NCI-H460 (cell line): ENCODE measurements at places on chromosomes 3 and 15. TPM values are rescaled to one million over a fixed set of nuclear protein-coding genes. Genes with fewer than 3 reads are reported as not detected.
A peak's percentile ranks its signal among the peaks of the same experiment; 100 is the strongest.

Gene SPINT1
- total RNA-seq, result 1.7 and 2.4 TPM in 2 replicates

GRCh38 chr3:21962456-21962855 lies 211.4 kb upstream of the ZNF385D start:
- no peak for DNase-seq

Gene AKAP13
- total RNA-seq, result 24.5 and 31.4 TPM in 2 replicates

- DNase-seq, result no peak
Observed at GRCh38 chr3:127391436-127392155, 103.8 kb upstream of the PRR20G start.

DNA sequence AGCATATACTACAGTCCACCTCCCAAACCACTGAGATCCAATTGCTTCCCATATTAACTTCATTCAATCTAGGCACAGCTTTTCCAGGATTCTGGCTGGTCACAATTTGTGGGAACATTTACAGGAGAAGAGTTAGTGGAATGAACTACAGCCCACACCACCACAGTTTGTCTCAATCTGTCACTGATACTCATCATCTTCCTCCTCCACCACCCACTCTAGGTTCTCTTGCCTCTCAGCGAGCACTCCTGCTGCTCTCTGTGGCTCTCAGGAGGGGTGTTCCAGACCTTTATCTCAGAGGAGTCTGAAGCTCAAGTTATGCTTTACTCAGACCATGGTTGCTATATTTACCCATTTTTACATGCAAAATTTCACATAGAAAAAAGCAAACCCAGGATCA lies 25.9 kb upstream of the PLA2G4D start:
- DNase-seq, result no peak

Gene MFSD1
- total RNA-seq, result 28.6 and 30.9 TPM in 2 replicates

Gene GP9
- not detected in 2 replicates for total RNA-seq

DNA sequence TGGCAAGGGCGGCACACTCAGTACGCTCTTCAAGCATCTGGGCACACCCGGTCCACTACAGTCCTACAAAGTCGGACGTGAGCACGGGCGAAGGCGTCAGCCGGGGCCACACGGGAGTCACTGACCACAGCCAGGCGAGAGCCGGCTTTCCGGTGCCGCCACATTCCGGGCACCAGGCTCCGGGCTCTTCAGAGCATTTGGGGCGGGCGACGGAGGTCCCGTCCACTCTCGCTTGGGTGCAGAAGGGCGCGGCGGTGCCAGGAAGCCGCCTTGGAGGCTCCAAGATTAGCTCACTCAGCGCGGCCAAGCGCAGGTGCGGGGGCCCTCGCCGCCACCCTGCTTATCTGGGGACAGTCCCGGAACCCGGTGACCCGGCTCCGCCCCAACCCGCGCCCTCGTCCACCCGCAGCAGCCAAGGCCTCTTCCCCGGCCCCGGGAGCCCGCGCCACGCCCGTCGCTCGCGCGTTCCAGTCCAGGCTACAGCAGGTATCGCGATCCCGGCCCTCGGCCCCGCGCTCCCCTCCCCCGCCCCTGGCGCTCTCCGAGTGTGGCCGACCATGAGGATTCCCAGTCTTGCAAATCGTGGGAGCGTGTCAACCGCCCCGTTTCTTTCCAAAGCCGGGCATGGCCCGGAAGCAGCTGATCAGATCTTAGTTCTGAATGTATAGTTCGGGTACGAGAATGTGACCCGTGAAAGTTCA lies at the start of gene ADPRH:
Gene ADPRH, plus strand, starts transcription at position 127 of the 701 bp plus-strand sequence. CDS start 2,678 bp downstream, outside the sequence.
- DNase-seq, result peak; percentile 18

Gene STRIT1
- not detected in 2 replicates for total RNA-seq

DNA sequence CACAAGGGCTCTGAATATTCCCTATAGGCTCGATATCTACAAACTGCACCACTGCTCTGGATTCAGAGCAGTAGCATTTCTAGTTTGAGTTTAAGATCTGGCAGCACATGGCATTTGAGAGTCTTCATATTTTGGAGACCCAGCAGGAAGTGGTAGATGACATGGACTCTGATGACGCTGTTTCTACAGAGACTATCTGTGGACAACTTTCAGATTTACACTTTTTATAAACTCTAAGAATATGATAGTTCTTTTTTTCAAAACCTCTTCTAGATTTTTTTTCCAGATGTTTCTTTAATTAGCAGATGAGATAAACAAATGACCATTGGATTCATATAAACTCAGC lies 35.8 kb downstream of the ARMC8 start:
- no peak for DNase-seq

DNA sequence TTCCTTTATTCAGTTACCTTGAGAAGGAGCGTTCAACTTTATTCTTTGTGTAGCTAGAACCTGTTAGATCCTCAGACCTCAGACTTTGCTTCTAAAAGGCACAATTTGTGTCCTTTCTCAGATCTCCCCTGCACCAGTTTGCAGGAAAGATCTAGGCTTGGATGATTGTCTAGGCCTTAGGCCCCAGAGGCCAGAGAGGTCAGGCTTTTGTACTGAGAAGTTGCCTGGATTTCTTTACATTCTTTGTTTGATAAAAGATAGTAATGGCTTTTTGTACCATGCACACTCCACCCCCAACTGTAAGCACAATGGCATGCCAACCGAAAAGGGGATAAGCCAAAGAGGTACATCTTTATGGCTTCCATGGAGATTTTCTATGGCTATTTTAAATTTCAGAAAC lies 719.6 kb upstream of the NR2F2 start:
- DNase-seq, result no peak

Gene ALDH1A2
- total RNA-seq, result not detected in 2 replicates

Gene STAG1
- total RNA-seq, result 22.4 and 27.3 TPM in 2 replicates

- DNase-seq, result no peak
Observed at GRCh38 chr15:78873793-78874765, 1.4 kb downstream of the MORF4L1 start.

Gene CD200R1
- 0.09 TPM in 1 of 2 replicates, not detected in the other for total RNA-seq

GRCh38 chr3:172519740-172520139 lies 3.5 kb downstream of the TNFSF10 start:
- no peak for DNase-seq

DNA sequence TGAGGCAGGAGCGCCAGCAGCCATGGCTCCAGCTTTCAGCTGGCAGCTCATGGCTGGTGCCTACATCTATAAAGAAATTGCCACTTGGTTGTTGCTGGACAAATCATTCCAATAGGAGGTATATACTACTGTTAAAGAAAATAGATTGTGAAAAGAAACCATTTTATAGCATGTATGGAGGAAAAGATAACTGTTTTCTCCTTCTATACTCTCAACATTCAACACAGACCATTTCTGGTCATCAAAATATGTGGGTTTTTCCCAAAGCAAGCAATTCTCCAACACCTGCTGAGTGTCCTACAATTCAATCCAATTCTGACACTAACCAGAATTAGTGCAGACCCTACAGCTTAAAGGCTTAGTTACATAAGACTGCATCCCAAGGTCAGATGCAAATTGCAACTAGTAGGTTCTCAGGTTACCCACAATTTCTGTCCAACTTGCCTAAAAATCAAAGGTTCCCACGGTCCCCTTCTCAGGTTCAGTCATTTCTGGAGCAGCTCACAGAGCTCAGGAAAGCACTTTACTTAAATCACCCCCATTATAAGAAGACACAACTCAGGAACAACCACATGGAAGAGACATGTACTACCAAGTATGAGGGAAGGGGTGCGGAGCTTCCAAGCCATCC lies 42.4 kb upstream of the STRIT1 start:
- no peak for DNase-seq

DNA sequence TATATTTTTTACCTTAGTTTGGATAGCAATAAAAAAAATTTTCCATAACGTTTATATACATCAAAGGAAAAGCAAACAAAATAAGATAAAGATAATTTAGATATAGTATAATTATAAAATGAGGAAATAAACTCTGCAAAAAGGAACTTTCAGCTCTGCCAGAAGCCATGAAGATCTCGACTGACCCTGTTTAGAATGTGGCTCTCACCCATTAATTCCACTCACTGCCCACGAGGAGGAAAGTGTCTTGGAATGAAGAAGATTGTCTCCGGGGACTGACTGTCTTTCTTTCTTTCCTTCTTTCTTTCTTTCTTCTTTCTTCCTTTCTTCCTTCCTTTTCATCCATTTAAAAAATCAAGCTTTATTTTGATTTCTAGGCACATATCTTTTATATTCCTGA lies 20.1 kb upstream of the PRR20G start:
- no peak for DNase-seq

- no peak for DNase-seq
Observed at GRCh38 chr3:39501968-39502837, 34.7 kb downstream of the MOBP start.

GRCh38 chr15:49962044-49962602 lies 156.9 kb downstream of the ATP8B4 start:
- no peak for DNase-seq

DNA sequence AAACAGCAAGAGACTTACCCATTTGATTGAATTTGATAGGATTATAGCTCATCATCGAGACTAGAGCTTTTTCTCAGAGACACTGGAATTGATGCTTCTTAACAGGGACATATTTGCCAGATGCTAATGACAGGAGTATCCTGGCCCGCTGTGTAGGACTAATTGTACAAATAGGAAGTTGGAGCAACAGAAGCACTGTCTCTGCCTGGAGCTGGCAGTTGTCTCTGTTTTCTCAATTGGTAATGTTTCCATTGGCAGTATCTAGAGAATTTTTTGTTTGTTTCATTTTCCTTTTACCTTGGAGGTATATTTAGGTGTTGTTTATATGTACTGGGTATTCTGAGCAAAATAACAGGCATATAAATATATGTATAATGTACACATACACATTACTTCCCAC lies 8.9 kb upstream of the PCOLCE2 start:
- DNase-seq, result no peak

DNA sequence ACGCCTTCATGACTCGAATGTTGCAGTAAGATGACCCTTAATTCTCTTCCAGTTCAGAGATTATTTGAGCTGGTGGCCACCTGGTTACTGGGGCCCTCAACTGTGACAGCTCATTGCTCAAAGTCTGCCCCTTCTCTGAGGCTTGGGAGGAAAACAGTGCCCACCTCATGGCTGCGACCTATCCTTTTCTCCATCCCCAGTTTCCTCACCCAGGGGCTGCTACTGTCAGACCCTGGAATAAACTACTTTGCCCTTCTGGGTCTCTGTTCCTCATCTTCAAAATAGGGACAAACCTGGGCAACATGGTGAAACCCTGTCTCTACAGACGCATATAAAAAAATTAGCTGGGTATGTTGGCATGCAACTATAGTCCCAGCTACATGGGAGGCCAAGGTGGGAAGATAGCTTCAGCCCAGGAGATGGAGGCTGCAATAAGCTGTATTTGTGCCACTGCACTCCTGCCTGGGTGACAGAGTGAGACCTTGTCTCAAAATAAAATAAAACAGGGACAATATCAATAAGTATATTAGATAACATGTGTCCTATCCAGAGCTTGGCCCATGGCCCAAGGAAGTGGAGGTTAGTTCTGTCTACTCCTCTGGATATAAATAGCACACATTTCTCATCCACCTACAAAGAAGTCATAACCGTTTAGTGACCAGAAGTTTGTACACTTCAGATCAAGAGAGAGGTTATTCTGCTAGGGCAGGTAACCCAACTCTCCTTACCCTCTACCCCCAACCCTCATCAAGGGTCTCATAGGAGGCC lies 2.2 kb upstream of the RASL12 start:
- DNase-seq, result no peak

GRCh38 chr3:49648354-49649019 lies 25.7 kb upstream of the APEH start:
- no peak for DNase-seq

Gene ARPIN
- total RNA-seq, result 4.1 and 5.2 TPM in 2 replicates

Gene GNAT1
- not detected in 2 replicates for total RNA-seq

Gene SLC2A2
- not detected in 2 replicates for total RNA-seq

DNA sequence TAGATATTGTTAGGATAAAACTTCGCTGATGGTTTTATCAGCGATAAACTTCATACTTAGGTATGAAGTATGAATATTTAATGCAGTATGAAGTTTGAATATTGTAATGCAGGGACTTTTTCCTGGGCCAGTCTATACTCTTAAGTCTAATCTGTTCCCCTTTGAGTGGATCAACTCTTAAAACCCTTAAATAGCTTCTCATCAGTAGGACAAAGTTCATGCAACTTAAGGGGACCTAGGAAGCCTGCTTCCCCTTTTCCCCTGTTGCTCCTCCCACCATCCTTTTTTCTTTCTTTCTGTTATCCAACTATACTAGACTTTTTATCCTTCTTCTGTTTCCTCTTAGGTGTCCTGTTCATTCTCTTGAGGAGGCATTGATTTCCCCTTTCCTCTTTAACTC lies 78.7 kb downstream of the MITF start:
- DNase-seq, result no peak

GRCh38 chr15:34799149-34800101 lies 4.1 kb upstream of the ACTC1 start:
- no peak for DNase-seq

GRCh38 chr3:19947549-19948225 lies 790 bp downstream of the RAB5A start:
- DNase-seq, result no peak

- no peak for DNase-seq
Observed at GRCh38 chr3:10703875-10704274, 112.2 kb upstream of the SLC6A11 start.

- DNase-seq, result no peak
Observed at GRCh38 chr3:33063651-33064051, 33.3 kb downstream of the GLB1 start.

GRCh38 chr3:175704366-175705055 lies 845.4 kb downstream of the NAALADL2 start:
- no peak for DNase-seq

Gene HES1
- 14.4 and 17.7 TPM in 2 replicates for total RNA-seq

- no peak for DNase-seq
Observed at GRCh38 chr3:101859882-101860448, 10.7 kb downstream of the NFKBIZ start.

- DNase-seq, result peak; percentile 28
Observed at GRCh38 chr3:141894524-141895176, 18.2 kb downstream of the ATP1B3 start.

Gene ST8SIA2
- total RNA-seq, result 1.9 and 2.6 TPM in 2 replicates

DNA sequence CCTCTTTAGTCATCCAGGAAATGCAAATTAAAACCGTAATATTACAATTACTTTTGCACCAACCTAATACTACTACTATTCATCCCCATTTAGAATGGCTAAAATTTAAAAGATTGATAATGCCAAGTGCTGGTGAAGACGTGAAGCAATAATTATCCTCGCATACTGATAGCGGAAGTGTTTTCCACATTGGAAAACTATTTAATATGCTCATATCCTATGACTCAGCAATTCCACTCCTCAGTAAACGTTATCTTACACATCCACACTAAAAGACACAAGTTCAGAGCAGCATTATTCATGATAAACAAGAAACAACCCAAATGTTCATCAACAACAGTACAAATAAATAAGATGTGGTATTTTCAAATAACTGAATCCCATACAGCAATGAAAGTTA lies 70.6 kb downstream of the VPS13C start:
- DNase-seq, result no peak
